Osteocyte (in vitro differentiated cells): ENCODE measurements at places on chromosomes 2 and 18. TPM values are rescaled to one million over a fixed set of nuclear protein-coding genes. Genes with fewer than 3 reads are reported as not detected.

SERPINB11 gene
- total RNA-seq = not detected in 2 replicates

MTCL1 gene
- total RNA-seq = 56.9 and 58.4 TPM in 2 replicates

ELOA2 gene
- not detected in 2 replicates for total RNA-seq

DNA sequence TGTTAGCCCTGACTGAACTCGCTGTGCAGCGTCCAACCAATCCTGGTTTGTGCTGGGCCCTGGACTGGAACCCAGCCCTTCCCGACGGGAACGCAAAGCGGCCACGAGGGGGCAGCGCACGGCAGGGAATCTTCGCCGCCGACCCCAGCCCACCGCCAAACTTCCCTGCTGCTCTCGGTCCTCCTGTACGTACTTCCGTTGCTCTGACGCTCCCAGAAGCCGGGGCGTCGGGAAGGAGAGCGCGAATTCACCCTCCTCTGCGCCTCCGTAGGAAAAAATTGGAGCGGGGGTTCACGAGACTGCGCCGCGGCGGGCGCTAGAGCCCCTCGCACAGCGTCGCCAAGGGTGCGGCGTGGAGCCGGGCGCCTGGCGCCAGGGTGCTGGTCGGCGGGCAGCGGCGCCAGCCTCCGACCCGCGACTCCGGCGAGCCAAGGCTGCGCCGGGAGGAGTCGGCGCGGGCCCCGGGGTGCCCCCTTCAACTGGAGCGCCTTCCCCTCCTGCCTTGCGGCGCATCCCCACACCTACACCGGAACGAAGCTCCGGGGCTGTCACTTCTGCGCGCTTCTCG is 873 bp upstream of the SH3RF3 start:
- peak overlapping the region; percentile 89 for H3K4me3 ChIP-seq
- DNase-seq = peak; percentile 96
- no peaks in the 10 kb centered on the region for H3K27me3 ChIP-seq

GRCh38 chr2:17628349-17629261 is 88.1 kb downstream of the VSNL1 start:
- no peak overlapping the region for H3K4me3 ChIP-seq
- no peak overlapping the region for H3K27ac ChIP-seq
- no peaks in the 10 kb centered on the region for H3K36me3 ChIP-seq

GRCh38 chr2:24261441-24261840 is 86.6 kb downstream of the FAM228A start:
- peaks cover 34% of the 10 kb centered on the region for H3K36me3 ChIP-seq
- H3K27ac ChIP-seq = no peak overlapping the region
- no peak overlapping the region for H3K4me3 ChIP-seq
- H3K27me3 ChIP-seq = no peaks in the 10 kb centered on the region
- H3K4me1 ChIP-seq = peaks cover 35% of the 10 kb centered on the region

DNA sequence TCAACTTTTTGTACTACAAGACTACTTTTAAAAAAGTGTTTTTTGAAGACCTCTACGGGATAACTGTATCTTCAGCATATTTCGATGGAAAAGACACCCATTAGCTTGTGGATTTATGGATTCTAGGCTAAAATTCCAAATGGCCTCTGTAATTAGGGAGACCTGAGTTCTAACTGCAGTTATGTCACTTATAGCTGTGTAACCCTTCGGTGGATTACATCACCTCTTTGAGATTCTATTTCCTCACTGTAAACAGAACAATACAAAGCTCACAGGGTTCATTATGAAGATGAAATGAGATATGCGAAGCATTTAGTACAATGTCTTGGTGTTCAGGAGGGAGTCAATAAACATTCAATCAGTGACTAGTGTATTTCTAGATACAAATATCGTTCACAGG is 24.2 kb downstream of the LMAN2L start:
- H3K4me1 ChIP-seq = no peaks in the 10 kb centered on the region
- no peak for DNase-seq
- H3K36me3 ChIP-seq = peaks cover 37% of the 10 kb centered on the region
- H3K4me3 ChIP-seq = no peak overlapping the region

DNA sequence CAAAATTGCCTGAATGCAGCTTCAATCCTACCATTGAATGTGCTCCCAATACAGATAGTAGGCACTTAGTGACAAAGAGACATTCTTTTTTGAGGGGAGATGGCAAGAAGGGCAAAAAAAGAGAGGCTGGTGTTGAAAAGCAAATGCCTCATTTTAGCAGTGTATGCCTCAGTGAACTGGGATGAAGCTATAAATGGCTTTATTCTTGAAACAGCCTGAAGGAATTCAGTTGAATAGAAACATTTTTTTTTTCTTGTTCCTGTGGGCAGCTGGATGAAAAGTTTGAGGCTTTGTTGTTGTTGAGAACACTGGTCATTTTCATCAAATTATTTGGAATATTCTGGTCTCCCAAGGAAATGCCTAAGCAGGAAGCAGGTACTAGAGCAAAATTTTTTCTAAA is 228.9 kb downstream of the RNF144A start:
- H3K4me3 ChIP-seq = no peak overlapping the region
- H3K36me3 ChIP-seq = no peaks in the 10 kb centered on the region
- no peaks in the 10 kb centered on the region for H3K4me1 ChIP-seq
- no peak overlapping the region for H3K27ac ChIP-seq
- no peak for DNase-seq

GRCh38 chr18:26532367-26533340 is 15.7 kb downstream of the KCTD1 start:
- peaks cover 10% of the 10 kb centered on the region for H3K4me1 ChIP-seq
- no peaks in the 10 kb centered on the region for H3K36me3 ChIP-seq
- no peak overlapping the region for H3K27ac ChIP-seq
- no peak overlapping the region for H3K4me3 ChIP-seq
- no peaks in the 10 kb centered on the region for H3K27me3 ChIP-seq
- no peak for DNase-seq

GRCh38 chr2:219149667-219150066 is 10.9 kb downstream of the NHEJ1 start:
- H3K27me3 ChIP-seq = no peaks in the 10 kb centered on the region
- H3K27ac ChIP-seq = no peak overlapping the region
- H3K4me3 ChIP-seq = no peak overlapping the region
- peaks cover 24% of the 10 kb centered on the region for H3K36me3 ChIP-seq
- H3K4me1 ChIP-seq = peaks cover 12% of the 10 kb centered on the region

DNA sequence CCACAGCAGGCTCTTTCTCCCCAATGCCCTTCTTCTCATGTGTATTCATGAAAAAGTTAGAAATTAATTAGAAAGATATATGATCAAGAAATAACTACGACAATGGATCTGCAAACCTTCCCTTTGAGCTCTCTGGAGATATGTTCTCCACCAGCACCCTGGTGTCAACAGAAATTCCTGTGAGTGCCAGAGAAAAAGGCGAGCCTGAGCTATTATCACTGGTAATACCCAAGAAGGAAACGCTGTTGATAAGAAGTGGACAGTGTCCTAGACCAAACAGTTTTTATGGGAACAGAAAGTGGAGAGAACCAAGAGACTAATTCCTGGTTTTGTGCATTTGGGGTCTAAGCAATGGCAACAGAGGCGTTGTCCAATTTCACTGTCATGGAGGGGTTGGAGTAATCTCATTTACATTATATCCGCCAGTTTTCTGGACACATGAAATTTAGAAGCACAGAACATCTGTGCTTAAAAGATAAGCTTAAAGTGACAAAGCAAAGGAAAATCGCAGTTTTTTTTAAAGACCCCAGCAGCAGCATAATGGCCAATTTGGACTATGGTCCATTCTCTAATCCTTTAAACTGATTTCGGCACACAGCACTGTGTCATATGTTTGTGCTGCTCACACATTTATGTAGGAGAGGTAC is 47.2 kb upstream of the CDC42EP3 start:
- no peaks in the 10 kb centered on the region for H3K27me3 ChIP-seq
- peaks cover 10% of the 10 kb centered on the region for H3K36me3 ChIP-seq
- no peak overlapping the region for H3K27ac ChIP-seq

DNA sequence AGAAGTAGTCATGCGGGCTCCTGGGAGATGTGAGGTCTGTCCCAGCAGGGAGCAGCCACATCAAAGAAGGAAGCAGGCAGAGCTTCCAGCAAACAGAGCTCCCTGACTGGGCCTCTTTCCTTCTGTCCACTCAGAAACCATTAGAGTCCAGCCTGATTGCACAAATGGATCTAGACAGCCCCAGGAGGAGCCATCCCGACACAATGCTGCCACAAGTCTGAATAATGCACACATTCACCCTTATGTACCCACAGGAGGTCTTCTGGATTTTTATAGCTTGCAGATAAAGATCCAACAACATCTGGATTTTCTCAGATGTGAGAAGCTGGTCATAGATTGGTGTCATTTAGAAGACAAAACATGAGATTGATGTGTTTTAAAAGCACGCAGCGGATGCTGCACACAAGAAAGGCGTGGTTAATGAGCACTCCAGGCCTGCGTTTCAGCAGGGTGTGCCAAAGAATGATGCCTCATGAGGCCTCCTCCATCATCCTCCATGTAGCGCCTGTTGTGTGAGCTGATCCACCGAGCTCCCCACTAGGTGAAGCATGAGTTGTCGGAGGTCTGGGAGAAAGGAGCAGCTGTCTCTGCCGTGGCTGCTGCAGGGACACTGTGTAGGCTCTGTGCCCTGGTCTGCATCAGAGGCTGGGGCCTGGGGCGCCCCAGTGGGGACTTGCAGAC is 60.6 kb downstream of the MTCL1 start:
- peak overlapping the region; percentile 47 for H3K27ac ChIP-seq
- H3K4me3 ChIP-seq = no peak overlapping the region
- no peaks in the 10 kb centered on the region for H3K27me3 ChIP-seq
- DNase-seq = no peak

DNA sequence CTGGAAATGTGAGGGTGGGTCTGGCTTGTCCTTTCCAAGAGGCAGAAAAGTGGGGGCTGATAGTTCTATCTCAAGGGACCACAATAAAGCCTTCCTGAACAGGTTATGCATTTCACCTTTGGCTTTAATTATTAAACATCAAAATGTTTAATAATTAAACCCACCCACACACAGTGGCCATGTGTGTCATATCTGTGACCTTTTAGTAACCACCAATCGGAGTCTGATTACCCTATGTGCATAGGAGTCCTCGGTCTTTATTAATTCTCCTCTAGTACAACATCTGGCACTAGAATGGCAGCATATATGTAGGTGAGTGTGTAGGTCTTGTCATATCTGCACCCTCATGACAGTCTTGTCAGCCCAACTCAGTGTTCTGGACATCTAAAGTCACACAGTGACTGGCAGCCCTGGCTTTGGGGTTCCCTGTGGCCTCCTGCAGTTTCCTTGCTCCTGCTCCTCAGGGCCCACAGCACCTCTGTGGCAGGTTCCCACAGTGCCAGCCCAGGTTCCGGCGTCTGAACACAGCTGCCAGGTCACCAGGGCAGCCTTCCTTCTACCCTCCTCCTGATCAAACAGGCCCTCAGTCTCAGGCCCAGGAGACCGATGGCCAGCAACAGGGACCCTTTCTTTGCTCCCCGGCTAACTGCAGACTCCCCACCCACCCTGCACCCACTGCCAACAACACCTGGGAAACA is 100.9 kb downstream of the MTCL1 start:
- no peaks in the 10 kb centered on the region for H3K27me3 ChIP-seq
- H3K27ac ChIP-seq = no peak overlapping the region
- H3K4me1 ChIP-seq = peaks cover 36% of the 10 kb centered on the region
- DNase-seq = no peak
- peaks cover 38% of the 10 kb centered on the region for H3K36me3 ChIP-seq
- no peak overlapping the region for H3K4me3 ChIP-seq

DNA sequence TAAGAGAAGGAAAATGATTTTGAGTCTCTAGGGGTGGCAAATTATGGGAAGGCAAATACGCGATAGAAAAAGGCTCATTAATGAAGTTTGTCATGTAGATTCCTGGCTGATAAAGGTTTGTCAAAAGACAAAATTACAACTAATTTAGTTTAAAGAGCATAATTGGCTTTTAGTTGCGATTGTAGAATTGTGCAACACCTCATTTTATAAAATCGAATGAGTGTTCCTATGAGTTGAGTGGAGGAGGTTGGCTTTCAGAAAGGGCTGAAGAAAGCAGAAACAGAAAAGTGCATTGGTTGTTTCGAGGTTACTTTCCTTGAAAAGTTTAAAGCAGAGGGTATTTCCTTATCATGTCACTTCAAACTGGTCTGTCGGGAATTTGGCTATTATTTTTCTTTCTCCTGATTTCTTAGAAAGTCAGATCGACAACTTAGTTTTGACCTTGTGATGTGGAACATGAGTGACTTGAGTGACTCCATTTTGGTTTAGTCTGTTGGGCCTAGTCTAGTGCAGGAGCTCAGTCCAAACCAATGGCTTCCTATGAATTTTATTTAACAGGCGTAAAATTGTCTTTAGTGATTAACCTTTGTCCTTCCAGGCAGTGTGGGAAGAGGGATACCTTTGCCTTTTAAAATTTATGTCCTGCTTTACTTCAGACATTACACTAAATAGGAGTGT is 2.2 kb upstream of the PCYOX1 start:
- peak overlapping the region; percentile 6 for H3K4me3 ChIP-seq
- no peak for DNase-seq
- H3K36me3 ChIP-seq = peaks cover 2% of the 10 kb centered on the region
- H3K27me3 ChIP-seq = no peaks in the 10 kb centered on the region

DNA sequence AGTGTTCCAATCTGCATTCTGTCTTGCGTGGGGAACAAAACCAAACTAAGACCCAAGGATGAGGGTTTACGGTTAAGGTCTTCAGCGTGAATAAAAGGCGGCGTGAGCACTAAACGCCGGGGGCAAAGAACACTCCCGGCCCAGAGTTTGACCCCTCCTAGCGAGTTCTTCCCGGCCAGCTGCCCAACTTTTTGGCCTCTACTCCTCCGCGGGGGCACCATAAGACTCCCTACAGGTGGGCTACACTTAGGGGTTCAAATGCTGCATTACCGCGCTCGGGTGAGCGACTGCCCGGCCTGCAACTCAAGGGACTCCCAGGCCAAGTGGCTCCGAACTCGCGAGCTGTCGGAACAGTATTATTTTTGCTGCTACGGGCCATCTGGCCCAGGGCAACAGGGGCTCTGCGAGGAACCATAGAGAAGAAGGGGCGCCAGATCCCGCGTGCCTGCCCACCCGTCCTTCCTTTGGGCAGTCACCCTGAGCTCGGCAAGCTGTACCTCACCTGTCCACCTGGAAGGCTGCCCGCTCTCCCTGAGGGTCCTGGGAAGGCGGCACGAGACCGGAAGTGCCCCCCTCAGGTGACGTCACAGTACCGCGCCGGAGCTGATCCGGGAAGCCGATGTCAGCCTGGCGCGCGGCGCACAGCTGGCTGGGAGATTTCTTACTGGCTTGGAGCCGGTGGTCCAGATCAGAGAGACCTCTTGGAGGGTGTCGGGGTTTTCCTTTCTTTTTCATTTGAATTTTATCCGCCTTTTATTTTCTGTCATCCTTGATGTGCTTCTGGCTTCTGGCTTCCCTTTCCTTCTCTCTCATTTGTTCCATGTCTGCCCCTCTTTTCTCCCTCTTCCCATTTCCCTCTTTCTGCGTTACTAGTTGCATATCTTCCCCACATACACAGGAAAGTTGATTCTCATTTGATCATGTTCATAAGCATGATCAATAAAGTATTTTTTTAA is at the start of gene LDAH:
TSS of gene LDAH (minus strand) at position 567 of the 956 bp plus-strand sequence. CDS start 21,638 bp downstream, outside the sequence.
- H3K27ac ChIP-seq = peak within 1 kb of the TSS; percentile 99
- peak within 1 kb of the TSS; percentile 96 for H3K4me3 ChIP-seq
- peaks cover 15% of the 10 kb centered on the region for H3K4me1 ChIP-seq
- peak; percentile 95 for DNase-seq

GRCh38 chr2:45675263-45675812 is 23.9 kb downstream of the PRKCE start:
- H3K27ac ChIP-seq = no peak overlapping the region
- DNase-seq = no peak
- H3K27me3 ChIP-seq = no peaks in the 10 kb centered on the region
- no peaks in the 10 kb centered on the region for H3K4me1 ChIP-seq
- no peak overlapping the region for H3K4me3 ChIP-seq

GRCh38 chr18:23169673-23170044 is 34.4 kb downstream of the CABLES1 start:
- peaks cover 5% of the 10 kb centered on the region for H3K36me3 ChIP-seq
- H3K27ac ChIP-seq = no peak overlapping the region
- no peak overlapping the region for H3K4me3 ChIP-seq
- DNase-seq = no peak
- peaks cover 21% of the 10 kb centered on the region for H3K4me1 ChIP-seq
- no peaks in the 10 kb centered on the region for H3K27me3 ChIP-seq
